ENCODE measurements at places on chromosomes 4 and X.

GRCh38 chr4:119715490-119716445 lies 87.2 kb upstream of the PDE5A start:
- DNase-seq, result no peak

- DNase-seq, result no peak
These were observed 123.3 kb upstream of the STIM2 start for GRCh38 chr4:26737385-26737784.

DNA sequence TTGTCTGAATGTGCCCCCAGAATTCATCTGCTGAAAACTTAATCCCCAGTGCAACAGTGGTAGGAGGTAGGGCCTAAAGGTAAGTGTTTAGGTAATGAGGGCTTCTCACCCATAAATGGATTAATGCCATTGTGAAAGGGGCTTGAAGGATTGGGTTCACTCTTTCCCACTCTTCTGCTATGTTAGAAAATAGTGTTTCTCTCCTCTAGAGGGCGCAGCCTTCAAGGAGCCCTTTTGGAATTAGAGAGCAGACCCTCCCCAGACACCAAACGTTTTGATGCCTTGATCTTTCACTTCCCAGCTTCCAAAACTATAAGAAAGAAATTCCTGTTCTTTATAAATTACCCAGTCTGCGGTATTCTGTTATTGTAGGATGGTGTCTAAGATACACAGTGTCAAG lies 706.4 kb downstream of the SMARCA1 start:
- no peak for DNase-seq

DNA sequence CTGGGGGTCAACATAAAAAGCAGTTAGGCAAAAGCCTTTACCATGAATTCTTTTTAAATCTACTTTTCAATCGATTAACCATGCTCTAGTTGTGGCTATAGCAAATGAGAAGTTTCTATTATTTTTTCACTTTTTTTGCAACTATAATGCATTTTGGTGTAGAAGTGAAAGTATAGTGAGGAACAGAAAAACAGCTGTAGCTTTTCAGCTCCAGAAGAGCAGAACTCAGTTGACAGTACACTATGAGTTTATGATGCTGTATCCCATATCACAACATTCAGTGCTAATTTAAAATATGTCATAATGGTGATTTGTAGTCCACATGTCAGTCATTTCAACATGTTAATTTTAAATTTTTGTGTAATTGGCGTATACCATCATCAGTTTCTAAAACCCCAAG lies 8.7 kb upstream of the MUC7 start:
- DNase-seq, result no peak

GRCh38 chr4:183132081-183132480 lies 33.0 kb downstream of the WWC2 start:
- no peak for DNase-seq

GRCh38 chrX:9880237-9880636 lies 86.9 kb upstream of the CLDN34 start:
- DNase-seq, result no peak

- DNase-seq, result peak; percentile 42
These were observed 531 bp downstream of the CAMK2D start for GRCh38 chr4:113760795-113761619.

GRCh38 chrX:4668802-4669536 lies 955.5 kb upstream of the PRKX start:
- no peak for DNase-seq

GRCh38 chr4:73172161-73172560 lies 86.4 kb downstream of the ANKRD17 start:
- no peak for DNase-seq

GRCh38 chr4:55982976-55983375 lies 34.2 kb downstream of the CEP135 start:
- DNase-seq, result no peak

DNA sequence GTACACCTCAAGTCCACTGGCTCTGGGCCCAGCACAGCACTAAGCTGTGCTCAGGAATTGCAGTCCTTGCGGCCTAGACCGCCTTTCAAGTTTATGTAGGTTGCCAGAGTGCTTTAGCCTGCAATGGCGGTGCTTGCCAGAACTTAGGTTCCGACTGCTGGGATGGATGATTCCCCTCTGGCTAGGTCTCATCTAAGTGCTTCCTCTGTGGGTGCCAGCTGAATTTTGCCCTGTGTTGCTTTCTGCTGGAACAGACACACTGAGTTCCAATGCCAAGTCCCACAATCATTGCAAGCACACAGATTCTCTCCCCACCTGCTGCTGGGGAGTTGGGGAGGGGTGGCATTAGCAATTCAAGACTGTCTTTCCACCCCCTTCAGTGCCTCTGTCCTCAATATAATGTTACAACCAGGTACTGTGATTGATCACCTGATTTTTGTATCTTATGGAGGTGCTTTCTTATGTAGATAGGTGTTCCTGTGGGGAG lies 129.5 kb downstream of the GRID2 start:
- DNase-seq, result no peak

DNA sequence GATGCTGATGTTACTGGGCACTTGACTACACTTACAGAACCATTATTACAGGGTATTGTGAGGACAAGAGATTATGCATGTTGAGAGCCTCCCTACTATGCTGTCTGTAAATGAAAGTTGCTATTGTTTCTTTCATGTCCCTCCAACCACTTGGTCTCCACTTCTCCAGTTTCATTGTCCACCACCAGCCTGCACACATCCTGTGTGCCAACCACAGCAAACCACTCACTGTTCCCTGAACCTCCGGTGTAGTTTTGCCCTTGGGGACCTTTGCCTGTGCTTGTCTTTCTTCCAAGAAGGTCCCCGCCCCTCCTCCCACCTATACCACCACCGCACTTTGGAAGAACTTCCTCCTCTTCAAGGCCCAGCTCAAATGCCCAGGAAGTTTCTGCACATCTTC lies 43.1 kb upstream of the AFF2 start:
- DNase-seq, result no peak

- no peak for DNase-seq
These were observed 118.0 kb downstream of the SLC2A9 start for GRCh38 chr4:9903317-9903716.

DNA sequence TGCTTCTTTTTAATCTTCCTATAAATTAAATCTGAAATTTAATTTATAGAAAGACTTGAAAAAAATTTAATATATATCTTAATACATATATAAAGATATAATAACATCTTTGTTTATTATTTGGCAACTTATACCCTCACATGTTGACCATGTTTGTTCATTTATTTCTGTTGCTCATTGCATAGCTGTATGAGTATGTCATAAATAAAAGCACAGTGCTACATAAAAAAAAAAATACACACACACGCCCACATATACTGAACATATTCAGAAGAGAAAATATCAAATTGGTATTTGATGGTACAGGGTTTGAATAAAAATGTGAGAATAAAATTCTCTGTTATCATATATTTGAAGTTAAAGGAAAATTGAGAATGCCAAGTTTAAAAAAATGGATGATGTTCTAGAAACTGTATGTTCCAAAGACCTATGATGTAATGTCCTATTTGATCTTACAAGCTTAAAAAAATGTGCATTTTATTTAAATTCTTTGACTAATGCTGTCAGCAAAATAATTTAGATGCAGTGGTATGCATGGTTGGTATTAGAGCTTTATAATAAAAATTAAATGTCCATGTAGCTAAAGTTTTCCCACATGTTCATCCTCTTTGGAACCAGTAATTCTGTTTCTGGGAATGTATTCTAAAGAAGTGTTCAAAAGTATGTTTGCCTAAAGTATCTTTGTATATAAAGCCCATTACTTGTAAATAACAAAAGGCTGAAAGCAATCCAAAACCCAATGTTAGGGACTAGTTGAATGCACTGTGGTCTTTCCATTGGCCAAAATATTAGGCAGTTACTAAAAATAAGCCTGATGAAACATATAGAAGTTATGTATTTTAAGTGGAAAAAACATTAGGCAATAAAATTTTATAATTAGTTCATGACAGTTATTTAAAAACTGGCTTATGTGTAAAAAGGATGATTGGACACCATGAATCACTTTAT lies 12.9 kb downstream of the TMEM184C start:
- no peak for DNase-seq

DNA sequence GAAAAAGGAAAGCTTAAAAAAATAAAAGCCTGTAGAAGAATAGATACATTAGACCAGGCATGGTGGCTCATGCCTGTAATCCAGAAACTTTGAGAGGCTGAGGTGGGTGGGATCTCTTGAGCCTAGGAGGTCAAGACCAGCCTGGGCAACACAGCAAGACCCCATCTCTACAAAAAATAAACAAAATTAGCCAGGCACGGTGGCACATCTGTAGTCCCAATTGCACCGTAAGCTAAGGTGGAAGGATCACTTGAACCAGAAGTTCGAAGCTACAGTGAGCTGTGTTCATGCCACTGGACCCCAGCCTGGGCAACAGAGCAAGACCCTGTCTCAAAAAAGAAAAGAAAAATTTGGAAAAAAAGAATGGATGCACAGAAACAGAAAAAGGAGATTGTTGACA lies 149.4 kb downstream of the APBB2 start:
- no peak for DNase-seq

DNA sequence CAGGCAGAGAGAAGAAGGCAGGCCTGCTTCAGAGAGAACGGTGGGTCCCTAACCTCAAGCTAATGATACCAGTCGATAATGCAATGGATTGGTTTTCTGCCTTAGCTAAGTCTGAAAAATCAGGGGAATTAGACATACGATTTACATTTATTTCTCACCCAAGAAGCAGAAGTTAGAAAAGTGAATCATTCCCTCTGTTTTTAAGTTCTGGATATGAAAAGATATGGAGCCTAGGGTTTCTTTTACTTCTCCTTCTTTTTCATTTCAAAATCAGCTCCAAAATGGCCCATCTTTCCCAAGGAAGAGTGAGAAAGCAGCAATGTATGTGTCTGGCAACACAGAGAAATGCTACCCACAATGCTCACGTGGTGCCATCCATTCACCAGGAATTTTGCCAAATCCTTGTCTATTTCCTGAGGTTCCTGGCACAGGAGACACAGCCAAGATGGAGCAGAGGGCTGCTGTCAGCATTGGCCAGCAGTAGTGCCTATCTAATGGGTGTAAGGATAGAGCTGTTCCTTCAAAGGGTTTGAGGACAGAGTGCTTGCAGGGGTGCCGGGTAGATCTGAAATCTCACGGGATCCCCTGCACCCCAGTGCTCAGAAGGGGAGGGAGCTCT lies 231.5 kb downstream of the MAML3 start:
- DNase-seq, result no peak

DNA sequence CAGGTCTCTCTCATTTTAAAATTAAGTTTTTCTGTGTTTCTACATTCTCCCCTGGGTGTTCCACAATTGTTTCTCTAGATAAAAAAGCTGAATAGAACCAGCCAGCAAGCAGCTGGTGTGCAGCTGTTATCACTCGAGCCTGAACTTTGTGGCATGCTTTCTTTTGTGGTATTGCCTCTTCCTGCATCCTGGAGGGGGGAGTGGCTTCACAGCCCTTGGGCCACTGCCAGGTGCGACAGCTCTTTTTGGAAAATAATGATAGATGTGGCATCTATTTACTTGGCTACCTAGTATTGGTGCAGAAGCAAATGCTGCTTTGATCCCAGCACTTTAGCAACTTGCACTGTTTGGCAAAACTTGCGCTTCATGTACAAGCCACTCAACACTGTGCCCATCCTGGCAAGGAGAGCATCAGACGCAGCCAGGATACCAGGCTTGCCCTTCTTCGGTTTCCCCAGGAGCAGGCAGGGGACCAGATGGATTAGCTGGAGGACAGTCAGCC lies 69.4 kb downstream of the HMGB2 start:
- peak; percentile 7 for DNase-seq

- DNase-seq, result no peak
These were observed 26.7 kb upstream of the GPRIN3 start for GRCh38 chr4:89334311-89334710.

GRCh38 chr4:17018013-17018412 lies 119.6 kb upstream of the LDB2 start:
- no peak for DNase-seq

- no peak for DNase-seq
These were observed 14.7 kb upstream of the SH3KBP1 start for GRCh38 chrX:19902110-19902509.

DNA sequence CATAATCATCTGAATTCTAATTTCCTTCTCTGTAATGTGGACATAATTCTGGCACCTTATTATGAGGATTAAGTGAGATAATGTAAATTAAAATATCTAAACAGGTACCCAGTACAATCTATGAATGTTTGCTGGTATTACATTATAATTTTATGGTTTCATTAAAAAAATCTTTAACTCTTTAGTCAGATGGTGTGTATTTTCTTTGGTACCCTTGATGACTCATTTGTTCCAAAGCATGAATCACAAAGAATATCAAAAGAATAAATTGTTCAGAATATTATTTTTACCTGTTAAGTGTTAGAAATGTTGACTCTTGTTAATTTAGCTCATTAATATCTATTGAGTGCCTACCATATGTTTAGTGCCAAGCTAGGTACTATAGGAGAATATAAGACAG lies 74.3 kb downstream of the SNX25 start:
- no peak for DNase-seq

GRCh38 chrX:123184219-123184865 lies at the start of gene GRIA3:
TSS of gene GRIA3 (plus strand) at chrX:123184278. CDS start at chrX:123184536, 258 bp downstream.
- no peak for DNase-seq

DNA sequence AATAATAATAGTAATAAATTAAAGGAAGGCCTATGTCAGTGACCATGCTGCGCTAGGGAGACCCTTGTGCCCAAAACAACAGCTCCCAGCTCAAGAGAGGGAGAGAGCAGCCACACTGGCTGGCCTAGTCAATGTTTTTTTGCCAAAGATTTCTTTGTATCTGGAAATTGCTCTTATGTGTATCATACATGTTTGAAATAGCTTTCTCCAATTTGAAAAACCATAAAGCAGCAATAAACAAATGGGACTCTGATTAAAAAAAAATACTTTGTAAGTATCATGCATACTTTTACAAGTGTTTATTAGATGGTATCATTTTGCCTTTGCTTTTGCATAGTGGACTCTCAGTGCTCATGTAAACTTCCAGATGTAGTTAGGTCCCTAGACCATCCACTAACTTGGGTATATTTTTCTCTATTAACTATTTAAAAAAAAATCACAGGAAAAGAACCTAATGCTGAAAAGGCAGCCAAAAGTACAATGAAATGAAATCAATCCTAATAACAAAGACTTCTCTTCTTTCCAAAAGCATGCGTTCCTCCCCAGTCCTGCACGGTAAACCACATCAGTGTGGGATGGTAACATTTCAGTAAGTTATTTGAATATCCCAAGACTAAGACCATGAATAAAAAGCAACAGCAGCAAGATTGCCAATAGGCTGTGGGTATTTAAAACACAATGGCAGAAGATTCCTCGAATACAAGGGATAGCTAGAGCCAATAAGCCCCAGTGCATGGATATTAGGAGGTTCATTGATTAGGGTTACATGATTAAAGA lies 117.6 kb downstream of the PALLD start:
- no peak for DNase-seq

GRCh38 chr4:154044108-154044531 lies 255.2 kb upstream of the SFRP2 start:
- no peak for DNase-seq

All from activated CD4-positive, alpha-beta T cell treated with anti-CD3 and anti-CD28 coated beads, Interleukin-2, amount 50 U/mL, for 4 hours (primary cell).